ENCODE measurements at places on chromosomes 1 and 21. TPM values are rescaled to one million over a fixed set of nuclear protein-coding genes. Genes with fewer than 3 reads are reported as not detected.

Gene SPRR2F
- total RNA-seq = not detected

Gene HPDL
- 4.6 TPM for total RNA-seq

Gene ARHGAP29
- 254 TPM for total RNA-seq

Gene NUAK2
- 5.0 TPM for total RNA-seq

Gene C1orf146
- not detected for total RNA-seq

Gene REG4
- total RNA-seq = not detected

Gene MACO1
- total RNA-seq = 29.1 TPM

Gene GPR52
- total RNA-seq = 0.33 TPM

Gene TMPRSS3
- 0.05 TPM for total RNA-seq

Gene ZNF692
- total RNA-seq = 16.5 TPM

Gene TMPRSS15
- total RNA-seq = not detected

Gene NAV1
- total RNA-seq = 27.0 TPM

All from dermis blood vessel endothelial cell (primary cell).